ENCODE measurements at places on chromosomes 4 and X. TPM values are rescaled to one million over a fixed set of nuclear protein-coding genes. Genes with fewer than 3 reads are reported as not detected.

Gene SORCS2
- total RNA-seq, result 2.3 TPM

Gene CD99
- total RNA-seq, result 399 TPM

- no peaks in the 10 kb centered on the region for H3K27me3 ChIP-seq
- H3K36me3 ChIP-seq, result no peaks in the 10 kb centered on the region
- H3K27ac ChIP-seq, result no peak overlapping the region
- DNase-seq, result no peak
- no peaks in the 10 kb centered on the region for H3K4me1 ChIP-seq
Observed at GRCh38 chr4:1732911-1733310, 11.6 kb downstream of the TACC3 start.

DNA sequence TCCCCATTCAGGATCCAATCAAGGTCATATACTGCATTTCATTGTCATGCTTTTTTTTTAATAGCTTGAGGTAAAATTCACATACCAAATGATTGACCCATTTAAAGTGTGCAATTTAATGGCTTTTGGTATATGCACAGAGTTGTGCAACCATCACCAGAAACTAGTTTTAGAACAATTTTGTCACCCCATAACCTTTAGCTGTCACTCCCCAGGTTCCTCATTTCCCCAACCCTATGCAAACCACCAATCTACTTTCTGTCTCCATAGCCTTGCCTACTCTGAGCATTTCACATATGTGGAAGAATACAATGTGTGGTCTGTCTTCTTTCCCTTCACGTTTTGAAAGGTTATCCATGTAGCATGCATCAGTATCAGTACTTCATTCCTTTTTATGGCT lies 1.4 kb upstream of the SMAD1 start:
- no peak for DNase-seq
- H3K4me1 ChIP-seq, result no peaks in the 10 kb centered on the region
- no peaks in the 10 kb centered on the region for H3K36me3 ChIP-seq
- no peak overlapping the region for H3K27ac ChIP-seq

DNA sequence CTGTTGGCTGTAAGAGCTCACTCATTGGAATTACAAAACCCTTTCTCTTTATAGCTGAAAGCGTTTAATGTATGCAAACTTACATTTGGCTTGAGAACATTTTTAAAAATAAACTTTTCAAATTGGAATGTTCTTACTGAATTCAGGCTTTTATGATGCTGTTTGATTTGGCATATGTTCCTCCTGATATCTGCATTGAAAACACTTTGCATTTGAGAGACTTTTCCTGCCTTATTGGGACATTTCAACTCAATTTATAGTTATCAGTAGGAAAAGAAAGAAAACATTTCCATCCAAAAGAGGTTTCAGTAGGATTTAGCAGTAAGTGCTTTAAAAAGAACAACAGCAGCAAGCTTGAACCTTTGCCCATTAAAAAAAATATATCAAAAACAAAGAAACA lies 520.0 kb downstream of the IL1RAPL1 start:
- DNase-seq, result no peak
- no peak overlapping the region for H3K4me3 ChIP-seq
- H3K27me3 ChIP-seq, result no peaks in the 10 kb centered on the region
- H3K27ac ChIP-seq, result no peak overlapping the region
- H3K4me1 ChIP-seq, result no peaks in the 10 kb centered on the region
